ENCODE measurements at places on chromosomes 16 and 17.

- DNase-seq = no peak
Measured at GRCh38 chr16:81698310-81698641, 80.8 kb upstream of the PLCG2 start.

- DNase-seq = no peak
Measured at GRCh38 chr17:2090210-2090641, 35.3 kb downstream of the HIC1 start.

DNA sequence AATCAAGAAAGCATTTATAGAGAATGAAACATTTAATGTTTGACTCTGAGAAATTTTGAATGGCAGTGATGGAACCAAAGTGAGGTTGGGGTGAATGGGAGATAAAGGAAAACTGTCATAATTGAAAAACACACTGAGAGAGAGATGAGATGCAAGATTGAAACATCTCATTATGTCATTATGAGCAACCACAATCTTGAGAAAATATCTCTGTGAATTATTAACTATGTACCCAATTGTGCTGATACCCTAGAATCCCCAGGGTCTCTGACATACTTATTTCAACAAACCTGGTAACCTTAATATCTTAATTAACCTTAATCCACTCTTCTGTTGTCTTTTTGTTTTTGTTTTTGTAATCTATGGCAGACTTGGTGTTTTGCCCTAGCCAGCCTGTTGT lies 143.5 kb upstream of the HLF start:
- DNase-seq = no peak

DNA sequence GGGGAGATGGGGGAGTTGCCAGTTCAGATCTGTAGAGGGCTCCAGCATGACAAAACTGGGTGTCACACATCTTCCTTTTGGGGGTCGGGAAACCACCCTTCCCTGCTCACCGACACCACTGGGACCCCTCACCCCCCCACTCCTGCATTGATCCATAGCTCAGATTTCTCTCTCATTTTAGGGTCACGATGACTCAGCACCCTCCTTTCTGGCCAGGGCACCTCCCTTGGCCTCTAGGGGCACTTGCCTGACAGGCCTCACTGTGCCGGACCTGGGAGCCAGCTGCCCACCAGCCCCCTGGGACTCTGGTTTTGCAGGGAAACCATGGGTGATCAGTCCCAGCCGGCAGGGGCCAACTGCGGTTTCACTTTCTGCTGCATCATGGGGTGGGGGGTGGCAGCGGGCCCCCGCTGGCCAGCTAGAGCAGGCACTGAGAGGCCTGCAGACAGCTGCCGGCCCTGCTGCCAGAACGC lies 239.4 kb downstream of the MRTFB start:
- DNase-seq = no peak

GRCh38 chr17:36602030-36602748 lies 806 bp downstream of the MRM1 start:
- no peak for DNase-seq

DNA sequence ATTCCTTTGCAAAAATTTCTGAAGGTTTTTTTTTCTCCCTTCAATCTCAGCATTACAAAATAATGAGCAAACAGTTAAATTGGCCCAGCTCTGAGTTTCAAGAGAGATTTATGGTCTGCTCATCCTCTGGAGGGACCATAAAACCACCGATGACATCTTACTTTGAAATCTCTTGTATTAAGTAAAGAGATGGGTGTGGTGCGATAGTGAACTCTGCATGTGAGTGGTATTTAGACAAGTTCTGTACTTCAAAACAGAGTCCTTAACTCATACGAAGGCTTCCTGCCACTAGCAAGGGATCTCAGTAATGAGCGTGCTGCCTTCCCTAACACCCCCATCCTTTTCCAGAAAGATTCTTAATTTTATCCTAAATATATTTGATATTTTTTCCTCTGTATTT lies 2.1 kb downstream of the FAM20A start:
- no peak for DNase-seq

GRCh38 chr16:5870886-5871691 lies 773.5 kb upstream of the EEF2KMT start:
- no peak for DNase-seq

DNA sequence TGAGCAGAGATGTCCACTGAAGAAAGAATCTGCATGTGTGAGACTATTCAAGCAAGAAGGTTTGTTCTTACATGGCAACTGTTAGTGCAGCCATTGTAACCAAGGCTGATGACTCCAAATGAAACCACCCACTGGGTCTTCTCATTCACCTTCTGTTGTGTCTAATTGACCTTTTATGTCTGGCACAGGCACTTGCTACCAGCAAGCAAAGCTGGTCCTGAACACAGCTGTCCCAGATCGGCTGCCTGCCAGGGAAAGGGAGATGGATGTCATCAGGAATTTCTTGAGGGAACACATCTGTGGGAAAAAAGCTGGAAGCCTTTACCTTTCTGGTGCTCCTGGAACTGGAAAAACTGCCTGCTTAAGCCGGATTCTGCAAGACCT lies 3.6 kb downstream of the CDC6 start:
- no peak for DNase-seq

DNA sequence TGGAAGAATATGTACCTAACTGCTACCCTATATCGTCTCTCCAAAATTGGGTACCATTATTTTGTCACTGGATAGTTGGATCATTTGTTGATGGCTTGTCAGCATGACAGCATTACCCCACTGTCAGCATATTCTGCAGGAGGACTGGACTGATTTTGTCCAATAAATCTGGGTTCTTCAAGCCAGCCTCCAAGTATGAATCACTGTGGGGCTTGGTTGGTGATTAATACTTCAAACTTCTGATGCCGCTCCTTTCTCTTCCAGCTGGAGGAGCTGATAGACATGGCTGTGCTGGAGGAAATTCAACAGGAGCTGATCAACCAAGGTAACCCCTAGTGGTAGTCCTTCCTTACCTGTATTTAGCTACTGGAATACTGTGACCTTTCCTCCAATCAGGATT lies 2.5 kb downstream of the RPAIN start:
- no peak for DNase-seq

DNA sequence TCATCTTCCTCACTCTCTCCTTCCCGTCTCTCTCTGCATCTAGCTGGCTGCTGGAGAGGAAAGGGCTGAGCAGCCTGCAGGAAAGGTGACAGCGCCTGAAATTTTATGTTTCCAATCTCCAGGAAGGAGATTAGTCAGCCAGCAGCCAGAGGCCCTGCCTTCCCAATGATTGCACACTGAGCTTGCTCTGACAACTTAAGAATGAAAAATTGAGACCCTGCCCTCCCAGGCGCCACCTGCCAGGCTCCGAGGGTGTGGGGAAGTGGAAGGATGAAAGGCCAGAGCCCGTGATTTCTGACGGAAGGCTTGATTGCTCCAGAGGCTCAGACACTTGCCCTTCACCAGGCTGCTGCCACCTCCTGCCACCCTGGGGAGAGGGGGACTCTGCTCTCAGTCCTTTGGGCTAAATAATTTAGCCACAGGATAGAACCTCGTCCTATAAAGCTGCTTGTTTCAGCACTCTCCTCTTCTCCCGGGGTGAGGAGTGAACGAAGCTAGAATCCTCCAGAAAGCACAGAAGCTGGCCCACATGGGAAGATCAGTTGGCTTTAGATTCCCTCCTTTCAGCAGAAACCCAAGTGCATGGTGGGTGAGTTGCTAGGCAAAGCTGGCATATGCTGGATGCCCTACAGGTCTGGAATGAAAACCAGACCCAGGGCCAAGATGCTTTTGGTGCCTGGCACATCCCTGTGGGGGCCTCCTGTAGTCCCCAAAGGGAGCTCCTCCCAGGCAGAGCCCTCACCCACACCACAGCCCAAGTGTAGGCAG lies 33.5 kb downstream of the GRIN2C start:
- no peak for DNase-seq

GRCh38 chr17:79835470-79835899 lies 3.8 kb downstream of the CBX4 start:
- DNase-seq = no peak

DNA sequence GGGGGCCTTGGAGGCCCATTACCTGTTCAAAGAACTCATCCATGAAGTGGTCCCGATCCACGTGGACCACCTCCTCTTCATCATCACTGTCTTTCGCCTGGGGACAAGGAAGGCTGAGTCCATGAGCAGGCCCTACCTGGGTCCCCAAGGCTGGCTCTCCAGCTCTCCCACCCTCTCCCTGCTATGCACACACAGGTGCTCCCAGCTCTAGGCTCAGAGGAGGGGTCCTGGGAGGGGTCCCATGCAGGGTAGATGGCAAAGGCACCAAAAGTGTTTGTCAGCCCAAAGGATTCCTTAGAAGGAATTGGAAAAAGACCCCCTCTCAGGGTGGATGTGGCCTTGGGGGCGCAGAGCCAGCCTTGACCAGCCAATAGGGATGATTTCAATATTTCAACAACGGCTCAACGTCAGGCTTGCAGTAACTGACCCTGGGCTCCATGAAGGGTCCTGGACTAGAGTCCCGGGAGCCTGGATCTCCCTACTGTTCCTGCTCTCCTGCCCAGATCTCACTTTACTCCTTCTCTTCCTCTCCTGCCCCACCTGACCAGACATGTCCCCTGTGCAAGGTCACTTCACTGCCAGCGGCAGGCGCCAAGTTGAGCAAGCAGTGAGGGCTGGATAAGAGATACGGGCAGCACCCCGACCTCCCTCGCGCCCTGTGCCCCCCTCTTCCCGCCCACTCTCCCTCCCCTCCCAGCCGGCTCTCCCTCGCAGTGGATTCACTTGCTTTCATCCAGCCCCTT lies 8.8 kb downstream of the STX1B start:
- no peak for DNase-seq

- DNase-seq = no peak
Measured at GRCh38 chr17:37693328-37693727, 50.1 kb upstream of the DDX52 start.

GRCh38 chr17:44012391-44012790 lies 2.4 kb downstream of the TMEM101 start:
- DNase-seq = no peak

DNA sequence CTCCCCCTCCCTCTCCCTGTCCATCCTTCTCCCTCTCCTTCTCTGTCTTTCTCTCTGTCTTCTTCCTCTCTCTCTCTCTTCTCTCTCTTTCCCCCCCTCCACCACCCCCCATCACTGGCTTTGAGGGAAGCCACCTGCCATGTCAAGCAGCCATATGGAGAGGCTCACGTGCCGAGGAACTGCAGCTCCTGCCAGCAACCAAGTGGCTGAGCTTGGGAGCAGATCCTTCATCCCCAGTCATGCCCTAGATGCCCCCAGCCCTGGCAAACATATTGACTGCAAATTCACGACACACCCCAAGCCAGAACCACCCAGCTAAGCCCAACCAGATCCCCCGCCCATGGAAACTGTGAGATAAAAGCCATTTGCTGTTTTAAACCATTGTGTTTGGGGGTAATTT lies 40.9 kb upstream of the RBFOX3 start:
- DNase-seq = no peak

- DNase-seq = peak; percentile 42
Measured at GRCh38 chr17:76014100-76014924, 12.8 kb downstream of the EVPL start.

DNA sequence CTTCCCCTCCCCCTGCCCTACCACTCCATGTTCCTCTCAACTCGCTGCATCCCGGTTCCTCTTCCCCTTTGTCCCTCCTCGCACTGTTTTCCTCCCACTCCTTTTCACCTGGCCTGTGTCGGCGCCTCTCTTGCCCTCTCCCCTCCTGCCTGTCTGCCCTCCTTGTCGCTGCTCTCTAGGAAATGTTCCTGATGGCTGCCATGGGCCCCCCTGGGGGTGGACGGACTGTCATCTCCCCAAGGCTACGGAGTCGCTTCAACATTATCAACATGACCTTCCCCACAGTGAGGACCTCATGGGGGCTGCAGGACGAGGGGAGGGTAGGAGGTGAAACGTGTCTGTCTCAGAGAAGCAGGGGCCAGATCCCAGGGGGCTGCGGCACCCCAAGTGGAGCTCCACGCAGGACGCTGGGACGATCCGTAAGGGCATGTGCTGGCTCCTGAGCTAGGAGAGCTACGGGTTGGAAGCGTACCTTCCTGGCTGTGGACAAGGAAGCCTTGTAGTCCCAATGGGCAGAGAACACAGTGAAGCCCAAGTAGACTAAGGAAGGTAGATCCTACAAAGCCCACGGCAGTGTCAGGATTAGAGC lies 39.8 kb upstream of the KDM6B start:
- no peak for DNase-seq

DNA sequence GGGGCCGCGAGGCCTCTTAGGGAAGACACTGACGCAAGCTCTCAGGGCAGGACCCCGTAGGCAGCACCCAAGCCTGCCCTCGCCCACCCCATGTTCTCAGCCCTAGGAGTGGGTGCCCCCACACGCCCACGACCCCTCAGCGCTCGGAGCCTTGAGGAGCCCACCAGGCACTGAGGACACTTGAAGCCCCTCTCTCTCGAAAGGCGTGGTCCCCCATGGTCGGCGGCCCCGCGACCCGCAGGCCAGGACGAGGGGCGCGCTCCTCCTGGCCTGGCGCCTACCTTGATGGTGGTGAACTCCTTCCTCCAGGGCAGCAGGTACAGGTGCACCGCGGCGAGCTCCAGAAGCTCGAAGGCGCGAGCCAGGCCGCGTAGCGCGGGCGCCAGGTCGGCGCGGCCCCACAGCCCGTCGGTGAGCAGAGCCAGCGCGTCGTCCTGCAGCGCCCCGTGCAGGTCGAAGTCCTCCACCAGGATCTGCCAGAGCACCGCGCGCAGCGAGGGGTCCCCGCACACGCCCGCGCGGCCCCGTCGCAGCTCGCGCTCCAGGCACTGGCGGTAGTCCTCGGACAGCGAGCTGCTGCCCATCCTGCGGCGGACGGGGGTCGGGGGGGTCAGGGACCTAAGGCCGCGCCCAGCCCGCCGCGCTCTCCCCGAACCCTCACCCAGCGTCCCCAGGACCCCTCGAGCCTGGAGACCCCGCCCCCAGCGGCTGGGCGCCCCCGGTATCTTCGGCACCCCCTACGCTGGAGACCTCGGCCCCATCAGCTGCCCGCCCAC lies 668 bp downstream of the SPATA2L start:
- DNase-seq = no peak

- no peak for DNase-seq
Measured at GRCh38 chr16:21023509-21024202, 123.1 kb downstream of the LYRM1 start.

DNA sequence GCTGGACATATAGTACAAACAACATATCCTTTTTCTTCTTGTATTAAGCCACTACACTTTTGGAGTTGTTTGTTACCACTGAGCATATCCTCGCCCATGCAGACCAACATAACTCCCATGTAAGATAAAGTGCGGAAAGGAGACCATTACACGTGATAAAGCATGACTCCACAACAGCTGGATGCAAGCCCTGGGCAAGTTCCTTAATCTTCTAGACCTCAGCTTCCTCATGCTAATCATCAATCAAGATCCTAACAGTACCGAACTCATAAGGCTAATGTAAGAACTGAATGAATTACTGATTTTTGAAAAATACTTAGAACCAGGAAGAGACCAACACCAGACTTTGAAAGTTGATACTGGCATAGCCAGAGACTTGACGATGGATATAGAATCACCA lies 47.0 kb upstream of the GSG1L start:
- no peak for DNase-seq

- DNase-seq = no peak
Measured at GRCh38 chr17:72370819-72371218, 250.0 kb downstream of the SOX9 start.

GRCh38 chr16:77171745-77172635 lies 19.0 kb upstream of the MON1B start:
- DNase-seq = no peak
